ENCODE measurements at places on chromosomes 7 and 10.

- DNase-seq, result no peak
Measured at GRCh38 chr10:60666221-60666620, 112.1 kb upstream of the CDK1 start.

GRCh38 chr7:105106473-105106872 is 92.5 kb downstream of the KMT2E start:
- no peak for DNase-seq

DNA sequence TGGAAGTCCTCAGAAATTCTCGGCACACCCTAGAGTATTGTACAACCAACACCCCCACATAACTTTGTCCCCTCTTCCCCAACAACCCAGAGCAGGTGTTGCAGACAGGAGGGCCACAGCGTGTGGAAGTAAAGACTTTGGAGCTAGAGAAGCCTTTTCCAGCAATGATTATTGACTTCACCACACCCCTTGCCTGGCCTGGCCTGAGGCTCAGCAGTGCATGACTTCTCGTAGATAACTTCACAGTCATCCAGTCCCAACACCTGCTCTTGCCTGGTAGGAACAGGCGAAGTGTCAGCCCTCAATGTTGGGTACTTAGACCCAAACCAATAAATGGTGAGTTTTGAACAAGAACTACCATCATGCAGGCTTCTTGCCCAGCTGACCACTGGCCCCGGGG is 36.7 kb downstream of the GOT1 start:
- no peak for DNase-seq

DNA sequence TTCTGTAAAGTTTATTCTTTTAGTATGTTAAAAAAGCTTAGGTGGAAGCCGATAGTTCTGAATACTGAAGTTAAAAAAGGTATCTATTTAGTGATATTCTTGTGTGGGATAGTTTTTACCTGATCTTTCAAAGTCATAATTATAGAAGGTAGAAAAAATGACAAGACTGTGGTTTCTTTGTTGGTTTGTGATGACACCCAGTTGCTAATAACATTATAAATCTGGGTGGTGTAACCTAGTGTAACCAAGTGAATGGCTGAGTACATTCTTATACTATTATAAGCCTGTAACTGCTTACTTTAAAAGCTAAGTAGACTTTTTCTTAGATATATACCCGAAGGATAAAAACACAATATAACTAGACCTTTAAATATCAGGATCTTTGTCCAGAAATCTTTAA is 2.3 kb downstream of the CDK13 start:
- DNase-seq, result no peak

- DNase-seq, result no peak
Measured at GRCh38 chr7:115229401-115230105, 307.7 kb downstream of the MDFIC start.
